Pulmonary artery endothelial cell (primary cell): ENCODE measurements at places on chromosomes 7 and 10. TPM values are rescaled to one million over a fixed set of nuclear protein-coding genes. Genes with fewer than 3 reads are reported as not detected.

The DRGX gene
- not detected in 2 replicates for total RNA-seq

The FLNC gene
- total RNA-seq = 133 and 167 TPM in 2 replicates

The VSTM4 gene
- 0.26 and 0.32 TPM in 2 replicates for total RNA-seq

The GAD2 gene
- not detected in 2 replicates for total RNA-seq

The ZMIZ2 gene
- total RNA-seq = 10.3 and 10.9 TPM in 2 replicates

The BTRC gene
- total RNA-seq = 8.8 and 13.4 TPM in 2 replicates

The TMEM196 gene
- total RNA-seq = not detected in 2 replicates

The FFAR4 gene
- not detected in 2 replicates for total RNA-seq

The GOLGA7B gene
- under 0.01 TPM in 1 of 2 replicates, not detected in the other for total RNA-seq

The PAX4 gene
- total RNA-seq = not detected in 2 replicates

The RTKN2 gene
- 0.49 and 0.92 TPM in 2 replicates for total RNA-seq

DNA sequence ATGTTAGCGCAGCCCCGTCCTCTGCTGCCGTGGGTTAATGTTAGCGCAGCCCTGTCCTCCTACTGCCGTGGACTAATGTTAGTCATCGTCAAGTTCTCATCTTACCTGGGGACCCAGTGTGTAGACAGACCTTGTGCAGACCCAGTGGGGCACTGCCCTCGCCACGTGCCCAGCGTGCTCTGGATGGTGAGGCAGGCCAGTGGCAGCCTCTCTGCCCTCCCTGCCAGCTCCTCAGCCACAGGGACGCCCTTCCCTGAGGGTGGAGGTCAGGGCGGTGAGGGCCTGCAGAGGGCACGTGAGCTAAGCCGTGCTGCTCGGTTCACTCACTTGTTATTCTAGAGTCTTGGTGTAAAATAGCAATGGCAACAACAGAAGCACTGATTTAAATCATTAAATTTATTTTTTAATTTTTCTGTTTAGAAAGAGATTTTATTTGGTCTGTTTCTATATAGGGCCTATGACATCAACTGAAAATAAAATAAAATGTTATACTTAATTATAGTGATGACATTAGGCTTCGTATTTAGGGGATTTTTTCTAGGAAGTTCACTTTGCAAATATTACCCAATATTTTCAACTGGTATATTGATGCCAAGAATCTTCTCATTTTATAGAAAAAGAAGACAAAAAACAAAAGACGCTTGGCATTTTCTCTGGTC, 48.4 kb downstream of the NKX6-2 start:
- no peak for DNase-seq

- DNase-seq = no peak
These were observed 69.4 kb upstream of the COL13A1 start for GRCh38 chr10:69732147-69732825.

DNA sequence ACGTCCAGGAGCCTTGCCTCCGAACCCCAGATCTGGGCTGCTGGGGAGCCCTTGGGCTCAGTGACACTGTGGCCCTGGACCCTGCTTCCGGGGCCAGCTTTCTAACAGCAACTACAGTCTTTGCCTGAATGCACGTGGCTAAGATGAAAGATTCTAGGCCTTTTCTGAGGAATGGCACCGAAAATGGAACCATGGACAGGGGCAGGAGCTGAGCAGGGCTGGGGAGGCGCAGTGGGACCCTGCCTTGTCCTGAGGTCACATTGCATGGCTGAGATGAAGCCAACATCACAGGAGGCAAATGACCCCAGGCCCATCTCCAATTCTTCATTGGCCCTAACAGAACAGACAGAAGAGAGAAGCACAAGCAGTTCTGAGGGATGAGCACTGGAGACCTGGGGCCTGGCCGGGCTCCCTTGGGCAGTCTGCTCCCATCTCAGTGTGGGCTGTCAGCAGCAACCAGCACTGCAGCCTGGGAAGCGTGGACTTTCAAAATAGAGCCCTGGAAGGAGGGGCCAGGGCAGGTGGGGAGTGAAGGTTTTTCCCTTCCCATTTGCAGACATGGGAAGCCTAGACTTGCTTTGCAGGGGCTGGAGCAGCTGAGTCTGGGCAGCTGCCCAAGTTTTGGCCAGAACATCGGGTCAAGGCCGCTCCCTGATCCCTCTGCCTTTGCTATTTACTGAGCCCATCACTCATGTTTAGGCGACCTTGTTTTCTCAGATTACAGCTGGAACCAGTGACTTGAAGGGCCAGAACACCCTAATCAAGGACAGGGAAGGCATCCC, 114.4 kb upstream of the TCERG1L start:
- DNase-seq = no peak

GRCh38 chr7:158316466-158317031, 271.1 kb downstream of the PTPRN2 start:
- no peak for DNase-seq

DNA sequence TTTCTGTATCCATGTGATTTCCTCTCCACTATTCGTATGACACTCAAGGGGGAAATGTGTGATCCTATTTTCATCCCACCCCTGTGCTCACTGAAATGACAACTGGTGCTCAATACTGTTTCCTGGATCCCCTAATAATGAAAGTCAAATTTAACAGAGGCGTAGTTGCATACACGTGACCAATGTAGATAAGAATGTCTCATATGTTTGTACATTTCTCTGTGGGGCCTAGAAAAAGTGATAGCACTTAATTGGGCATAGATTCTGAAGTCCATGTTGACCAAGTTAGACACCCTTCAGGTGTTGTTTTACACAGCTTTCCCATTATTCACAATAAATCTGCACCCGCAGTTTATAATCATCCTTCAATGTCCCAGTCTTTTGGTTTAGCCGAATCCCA, 59.1 kb downstream of the JAZF1 start:
- DNase-seq = no peak

DNA sequence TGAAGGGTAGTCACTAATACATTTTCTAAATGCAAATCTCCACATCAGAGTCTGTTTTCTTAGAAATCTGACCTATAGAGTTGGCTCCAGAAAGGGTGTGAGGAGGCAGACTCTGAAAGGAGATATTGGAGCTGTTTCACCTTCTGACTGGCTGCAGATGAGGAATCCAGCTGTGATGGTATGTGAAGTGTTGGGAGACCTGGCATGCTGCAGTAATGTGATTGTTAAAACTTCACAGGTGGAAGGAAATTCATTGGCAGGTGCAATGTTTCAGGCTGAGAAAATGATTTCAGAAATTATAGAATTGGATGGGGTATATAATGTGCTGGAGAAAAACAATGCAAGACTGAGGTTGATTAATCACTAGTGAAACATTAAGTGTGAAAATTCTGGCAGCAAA, 1134.0 kb upstream of the LRRN3 start:
- no peak for DNase-seq

DNA sequence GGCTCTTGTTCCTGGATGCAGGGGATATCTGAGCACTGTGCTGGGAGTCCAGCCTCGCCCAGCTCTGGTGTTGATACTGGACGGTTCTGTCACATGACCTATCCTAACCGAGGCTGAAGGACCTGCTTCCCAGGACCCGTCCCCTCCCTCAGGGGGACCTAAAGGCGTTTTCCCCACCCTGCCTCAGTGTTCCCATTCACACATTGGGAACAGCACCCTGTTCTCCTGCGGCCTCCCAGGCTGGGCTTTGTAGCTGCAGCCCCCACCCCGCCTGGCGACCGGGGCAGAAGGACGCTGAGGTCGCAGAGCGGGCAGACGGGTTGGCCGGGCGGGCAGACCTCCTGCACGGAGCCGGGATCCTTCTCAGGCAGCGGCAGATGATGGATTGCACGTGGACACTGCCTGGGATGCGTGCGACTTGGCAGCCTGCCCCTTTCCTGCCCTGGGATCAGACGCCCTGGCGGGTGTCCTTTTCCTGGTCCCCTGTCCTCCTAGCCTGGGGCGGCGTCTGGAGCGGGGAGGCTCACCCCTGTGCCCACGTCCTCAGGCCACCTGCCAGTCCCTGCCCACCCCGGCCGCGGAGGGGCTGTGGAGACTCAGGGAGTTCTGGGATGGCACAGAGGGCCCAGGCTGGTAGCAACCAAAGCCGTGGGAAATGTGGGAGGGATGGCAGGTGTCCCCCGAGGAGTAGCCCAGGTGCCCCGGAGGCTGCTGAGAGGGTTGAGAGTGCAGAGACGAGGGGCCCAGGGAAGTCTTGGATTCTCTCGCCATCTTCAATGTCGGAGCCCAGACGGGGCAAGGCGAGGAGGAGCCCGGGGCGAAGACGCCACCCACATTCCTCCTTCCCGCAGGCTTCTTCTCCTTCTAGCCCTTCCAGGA, 17.2 kb upstream of the PSMG3 start:
- DNase-seq = no peak

GRCh38 chr7:101725921-101726320, 91.5 kb upstream of the CUX1 start:
- DNase-seq = no peak

DNA sequence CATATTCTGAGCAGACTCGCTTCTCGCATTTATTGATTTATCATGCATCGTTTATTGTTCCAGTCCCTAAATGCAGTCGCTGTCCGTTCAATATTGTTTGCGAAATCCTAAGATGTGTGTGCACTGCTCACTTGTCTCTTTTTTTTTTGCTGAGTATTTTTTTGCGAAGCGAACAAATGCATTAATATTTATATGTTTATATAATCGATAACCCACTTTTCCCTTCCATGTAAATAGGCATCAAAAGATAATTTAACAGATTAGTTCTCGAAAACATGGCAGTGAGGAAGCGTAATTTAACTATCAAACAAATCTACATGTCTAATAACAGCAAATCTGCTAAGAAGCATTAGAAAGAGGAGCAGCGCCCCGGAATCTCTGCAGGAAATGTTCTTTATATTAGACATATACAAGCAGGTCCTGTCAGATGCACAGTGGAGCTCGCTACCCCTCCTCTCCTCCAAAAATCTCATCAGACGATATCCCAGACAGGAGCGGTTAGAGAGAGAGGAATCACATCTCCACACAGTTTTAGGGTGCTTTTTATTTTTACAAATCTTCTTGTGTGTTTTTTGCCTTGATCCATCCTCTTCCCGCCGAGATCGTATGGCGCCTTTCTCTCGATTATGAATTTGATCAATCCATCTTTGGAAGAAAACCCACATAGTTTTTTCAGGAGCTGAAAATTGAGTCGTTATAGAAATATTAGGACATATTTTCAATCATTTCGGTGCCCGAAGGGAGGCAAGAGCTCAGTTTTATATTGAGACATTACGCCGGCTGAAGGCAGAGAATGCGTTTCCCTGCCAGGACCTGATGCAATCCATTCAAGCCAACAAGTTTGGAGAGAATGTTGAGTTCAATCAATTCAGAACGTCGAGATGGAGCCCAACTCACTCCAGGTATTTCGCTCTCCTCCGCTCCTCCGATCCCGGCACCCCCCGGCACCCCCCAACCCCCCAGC, at the start of gene ARID5B:
TSS of gene ARID5B (plus strand) at position 871 of the 964 bp plus-strand sequence. CDS start at position 882, 11 bp downstream.
- DNase-seq = no peak

- DNase-seq = no peak
These were observed 79.7 kb downstream of the VIPR2 start for GRCh38 chr7:159064816-159065510.

GRCh38 chr10:63699785-63700613, 178.8 kb downstream of the REEP3 start:
- DNase-seq = no peak

- no peak for DNase-seq
These were observed 14.3 kb downstream of the LCOR start for GRCh38 chr10:96846395-96846794.

- DNase-seq = no peak
These were observed 231.3 kb downstream of the LRMDA start for GRCh38 chr10:75662715-75663114.

DNA sequence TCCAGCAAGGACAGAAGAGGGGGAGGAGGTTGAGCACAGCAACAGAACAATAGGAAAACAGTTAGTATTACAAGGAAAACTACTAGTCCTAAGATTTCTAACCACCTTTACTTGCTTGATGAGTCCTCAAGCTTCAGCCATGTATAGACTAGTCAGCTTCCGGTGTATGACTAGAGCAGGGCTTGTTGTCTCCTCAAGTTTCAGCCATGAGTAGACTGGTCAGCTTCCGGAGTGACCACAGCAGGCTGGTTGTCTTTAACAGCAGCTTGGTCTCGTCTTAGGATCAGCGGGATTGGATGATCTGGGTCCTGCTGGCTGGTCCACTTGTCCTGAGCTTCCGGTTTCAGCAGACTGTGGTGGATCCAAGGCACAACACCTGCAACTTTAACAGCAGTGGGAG, 10.6 kb upstream of the ZNF239 start:
- no peak for DNase-seq

GRCh38 chr10:551373-552252, 137.9 kb downstream of the DIP2C start:
- DNase-seq = no peak

DNA sequence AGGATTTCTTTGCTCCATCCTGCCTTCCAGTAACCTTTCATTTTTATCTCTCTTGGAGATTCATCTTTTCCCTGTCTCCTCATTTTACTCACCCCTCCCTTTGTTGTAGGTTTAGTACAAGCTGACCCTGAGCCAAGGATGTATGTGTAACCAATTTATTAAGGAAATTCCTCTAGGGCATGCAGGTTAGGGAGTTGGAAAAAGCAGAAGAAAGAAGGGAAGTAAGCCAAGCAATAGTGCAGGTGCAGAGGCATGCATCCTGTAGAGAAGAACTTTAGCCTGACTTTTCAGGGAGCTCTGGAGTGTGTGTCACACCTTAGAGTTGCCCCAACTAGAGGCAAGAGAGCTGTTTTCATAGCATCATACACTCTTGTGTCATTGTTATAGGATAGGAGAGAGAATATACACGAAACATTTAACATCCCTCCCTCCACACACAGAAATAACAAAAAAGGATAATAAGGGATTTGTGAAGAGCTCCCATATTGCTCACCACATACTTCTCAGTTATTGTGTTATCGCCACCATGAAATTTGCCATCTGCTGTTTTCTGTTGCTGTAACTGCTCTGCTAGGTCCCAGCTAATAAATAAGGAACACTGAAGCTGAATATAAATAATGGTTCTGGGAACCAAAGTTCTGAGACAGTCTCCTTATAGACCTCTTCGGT, 21.8 kb upstream of the SEMA3C start:
- DNase-seq = no peak
